ENCODE measurements at places on chromosomes 4 and X.

DNA sequence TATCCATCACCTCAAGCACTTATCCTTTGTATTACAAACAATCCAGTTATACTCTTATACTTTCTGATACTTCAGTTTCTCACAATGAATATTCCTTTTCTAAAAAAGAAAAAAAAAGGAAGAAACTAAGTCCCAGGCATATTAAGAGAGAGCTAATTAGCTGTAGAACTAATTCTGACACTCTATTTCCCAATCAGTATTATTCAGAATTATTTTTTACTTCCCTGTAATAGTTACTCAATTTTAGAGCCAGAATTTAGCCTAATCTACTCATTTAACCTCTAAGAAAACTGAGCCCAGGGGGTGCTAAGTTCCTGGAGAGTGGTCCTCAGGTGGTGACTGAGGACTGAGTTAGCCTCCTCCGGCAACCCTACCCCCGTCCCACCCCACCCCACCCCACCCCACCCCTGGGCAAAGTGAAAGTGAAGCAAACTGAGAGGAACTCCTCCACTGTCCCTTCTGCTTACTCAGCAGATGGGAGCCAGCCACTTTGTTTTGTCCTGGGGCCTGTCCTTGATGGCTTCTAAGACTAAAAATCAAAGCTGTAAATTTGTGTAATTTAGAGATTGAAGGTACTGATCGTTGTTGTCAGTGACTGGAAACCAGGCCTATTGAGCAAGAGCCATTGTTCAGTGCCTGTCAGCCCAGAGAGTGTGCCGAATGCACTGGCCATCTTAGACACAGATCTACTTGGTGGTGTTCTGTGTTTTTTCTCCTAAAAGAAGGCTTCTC is 162.1 kb downstream of the CBR4 start:
- no peak for DNase-seq

DNA sequence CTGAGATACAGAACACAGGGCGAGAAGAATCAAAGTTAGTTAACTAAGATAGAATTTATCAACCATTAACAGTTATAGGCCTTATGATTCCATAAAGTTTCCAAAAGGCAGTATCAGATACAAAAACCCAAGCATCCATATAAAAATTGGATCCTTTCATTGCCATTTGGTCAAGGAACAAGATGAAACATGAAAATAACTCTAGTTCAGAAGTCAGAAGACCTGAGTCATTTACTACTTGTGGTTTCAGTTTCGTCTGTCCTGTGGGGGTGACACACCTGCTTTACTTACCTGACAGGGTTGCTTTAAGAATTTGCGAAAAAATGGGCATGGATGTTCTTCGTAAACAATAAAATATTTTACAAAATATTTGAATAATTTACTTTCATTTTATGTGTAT is 130.8 kb downstream of the ANAPC10 start:
- DNase-seq = no peak

- DNase-seq = no peak
These were observed 63.1 kb downstream of the DIPK2B start for GRCh38 chrX:45137531-45137930.

DNA sequence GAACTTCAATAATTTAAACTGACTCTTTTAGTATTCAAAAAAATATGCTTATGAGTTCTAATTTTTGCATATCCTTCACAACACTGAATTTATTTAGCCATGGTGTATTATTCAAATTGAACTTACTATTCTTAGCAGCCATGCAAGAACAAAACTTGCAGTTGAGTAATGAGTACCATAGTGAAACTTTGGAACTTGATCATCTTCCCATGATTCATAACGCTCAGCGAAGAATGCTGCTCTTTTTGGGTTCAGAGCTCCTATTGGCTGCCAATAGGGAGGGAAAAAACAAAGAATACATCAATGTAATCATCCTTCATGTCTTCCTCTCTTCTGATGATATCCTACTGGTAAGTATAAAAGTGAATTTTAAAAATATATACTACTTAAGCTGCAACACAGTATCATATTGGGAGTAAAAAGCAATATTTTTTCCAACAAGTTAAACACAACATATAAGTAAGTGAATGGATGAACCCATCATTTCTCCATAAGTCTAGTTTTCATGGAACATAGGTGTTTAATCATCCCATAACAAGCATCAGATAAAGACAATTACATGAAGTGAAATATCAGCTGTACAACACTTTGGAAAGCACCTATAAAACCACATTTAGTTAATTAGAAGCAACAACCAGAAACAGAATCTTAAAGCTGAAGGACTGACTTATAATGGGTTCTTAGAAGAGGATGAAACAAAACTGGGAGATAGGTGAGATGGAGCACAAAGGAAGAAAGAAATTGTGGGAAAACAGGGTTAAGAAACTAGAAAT is 145.2 kb upstream of the MAB21L2 start:
- no peak for DNase-seq

DNA sequence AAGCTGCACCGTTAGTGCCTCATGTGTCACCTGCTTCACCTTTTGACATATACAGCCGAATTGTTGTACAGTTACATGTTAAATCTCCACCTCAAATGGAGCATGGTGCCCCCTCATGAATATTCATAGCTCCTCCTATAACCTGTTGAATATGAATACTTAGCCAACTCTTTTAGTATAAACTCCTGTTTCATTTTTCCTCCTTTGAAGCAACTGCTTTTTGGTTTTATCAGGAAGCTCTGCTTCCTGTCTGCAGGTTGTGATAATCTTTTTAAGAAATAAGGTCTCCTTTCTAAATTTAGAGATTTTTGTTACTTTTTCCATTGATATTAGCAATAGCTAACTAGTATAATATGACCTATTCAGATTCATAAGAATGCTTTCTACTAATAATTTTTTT is 1429.2 kb upstream of the AGA start:
- DNase-seq = no peak

GRCh38 chrX:111520506-111520905 is 9.1 kb downstream of the SERTM2 start:
- no peak for DNase-seq

GRCh38 chrX:140274811-140275525 is 229.9 kb downstream of the SOX3 start:
- no peak for DNase-seq

DNA sequence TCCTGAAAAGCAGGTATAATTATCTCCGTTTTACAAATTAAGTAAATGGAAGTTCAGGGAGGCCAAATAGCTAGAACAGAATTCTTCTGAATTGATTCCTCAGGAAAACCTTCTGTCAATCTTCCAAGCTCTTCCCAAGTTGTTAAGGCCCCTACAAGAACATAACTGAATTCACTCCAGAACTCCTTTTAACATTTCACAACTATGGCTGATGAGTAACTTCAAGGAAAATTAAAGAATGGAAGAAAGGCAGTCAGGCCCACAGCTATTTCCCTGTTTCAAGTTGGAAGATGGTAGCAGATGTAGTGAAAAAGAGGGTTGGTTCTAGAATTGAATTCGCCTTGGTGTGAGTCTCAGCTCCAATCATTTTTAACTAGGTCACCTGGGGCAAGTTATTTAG is 15.9 kb downstream of the SETD7 start:
- no peak for DNase-seq

- DNase-seq = no peak
These were observed 9.7 kb upstream of the UFSP2 start for GRCh38 chr4:185435466-185435865.

- DNase-seq = no peak
These were observed 170.4 kb downstream of the PCDH18 start for GRCh38 chr4:137361756-137362470.

DNA sequence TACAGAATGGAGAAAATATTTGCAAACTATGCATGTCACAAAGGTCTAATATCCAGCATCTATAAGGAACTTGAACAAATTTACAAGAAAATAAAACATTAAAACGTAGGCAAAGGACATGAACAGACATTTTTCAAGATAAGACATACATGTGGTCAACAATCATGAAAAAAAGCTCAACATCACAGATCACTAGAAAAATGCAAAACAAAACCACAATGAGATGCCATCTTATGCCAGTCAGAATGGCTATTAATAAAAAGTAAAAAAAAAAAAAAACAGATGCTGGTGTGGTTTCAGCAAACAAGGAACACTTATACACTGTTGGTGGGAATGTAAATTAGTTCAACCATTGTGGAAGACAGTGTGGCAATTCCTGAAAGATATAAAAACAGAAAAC is 75.8 kb upstream of the IL13RA2 start:
- DNase-seq = no peak

DNA sequence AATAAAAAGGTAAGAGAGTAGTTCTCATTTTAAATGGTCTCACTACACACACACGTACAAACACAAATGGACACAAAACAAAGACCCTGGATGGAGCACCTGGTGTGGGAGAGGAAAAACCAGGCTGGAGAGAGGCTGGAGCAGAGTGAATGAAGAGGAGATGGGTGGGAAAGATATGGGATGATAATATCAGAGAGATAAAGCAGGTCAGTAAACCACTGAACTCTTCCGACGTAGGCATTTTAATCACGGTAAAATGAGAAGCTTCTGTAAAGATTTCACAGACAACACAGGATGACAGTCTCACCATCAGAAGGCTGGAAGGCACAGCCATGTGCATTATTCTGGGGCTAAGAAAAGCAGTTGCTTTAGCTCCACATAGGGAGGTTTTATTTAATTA is 532.8 kb downstream of the KCNIP4 start:
- DNase-seq = no peak

DNA sequence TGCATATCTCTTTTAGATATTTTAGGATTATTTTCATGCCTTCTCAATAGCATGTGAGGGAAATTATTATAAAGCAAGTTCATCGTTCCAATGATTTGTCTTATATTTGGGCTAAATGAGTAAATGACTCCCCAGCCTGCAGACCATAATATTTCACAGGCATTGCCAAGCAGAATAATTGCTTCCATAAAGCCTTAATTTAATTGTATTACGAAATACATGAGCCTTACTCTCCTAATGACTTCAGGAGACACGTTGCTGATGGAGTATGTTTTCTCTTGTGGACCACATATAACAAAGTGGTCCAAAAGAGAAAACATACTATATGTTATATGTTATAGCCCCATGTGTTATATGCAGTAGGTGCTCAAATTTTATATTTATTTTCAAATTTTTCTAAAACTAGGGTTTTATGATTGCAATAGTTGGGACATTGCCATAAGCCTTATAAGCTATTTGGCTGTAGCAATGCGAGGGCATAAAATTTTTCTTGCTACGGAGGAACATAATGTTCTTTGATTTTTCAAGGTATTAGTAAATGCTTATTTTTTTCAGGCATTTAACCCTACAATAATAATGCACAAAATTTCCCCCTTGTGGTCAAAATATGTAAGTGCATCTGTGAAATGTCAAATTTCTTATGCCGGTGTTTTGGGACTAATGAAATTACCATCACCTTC is 26.2 kb upstream of the TMPRSS11D start:
- DNase-seq = no peak

All from head of caudate nucleus (tissue), 42 donors.